ENCODE measurements at places on chromosomes 3 and 15.

GRCh38 chr3:129688271-129688895 lies 81.9 kb upstream of the PLXND1 start:
- peak; percentile 77 for DNase-seq

- DNase-seq = no peak
These were observed 107.9 kb upstream of the FAM174B start for GRCh38 chr15:92763459-92763858.

- peak; percentile 52 for DNase-seq
These were observed 259.1 kb upstream of the PEX5L start for GRCh38 chr3:180295811-180296210.

- DNase-seq = no peak
These were observed 152.4 kb downstream of the PGPEP1L start for GRCh38 chr15:98855067-98855814.

DNA sequence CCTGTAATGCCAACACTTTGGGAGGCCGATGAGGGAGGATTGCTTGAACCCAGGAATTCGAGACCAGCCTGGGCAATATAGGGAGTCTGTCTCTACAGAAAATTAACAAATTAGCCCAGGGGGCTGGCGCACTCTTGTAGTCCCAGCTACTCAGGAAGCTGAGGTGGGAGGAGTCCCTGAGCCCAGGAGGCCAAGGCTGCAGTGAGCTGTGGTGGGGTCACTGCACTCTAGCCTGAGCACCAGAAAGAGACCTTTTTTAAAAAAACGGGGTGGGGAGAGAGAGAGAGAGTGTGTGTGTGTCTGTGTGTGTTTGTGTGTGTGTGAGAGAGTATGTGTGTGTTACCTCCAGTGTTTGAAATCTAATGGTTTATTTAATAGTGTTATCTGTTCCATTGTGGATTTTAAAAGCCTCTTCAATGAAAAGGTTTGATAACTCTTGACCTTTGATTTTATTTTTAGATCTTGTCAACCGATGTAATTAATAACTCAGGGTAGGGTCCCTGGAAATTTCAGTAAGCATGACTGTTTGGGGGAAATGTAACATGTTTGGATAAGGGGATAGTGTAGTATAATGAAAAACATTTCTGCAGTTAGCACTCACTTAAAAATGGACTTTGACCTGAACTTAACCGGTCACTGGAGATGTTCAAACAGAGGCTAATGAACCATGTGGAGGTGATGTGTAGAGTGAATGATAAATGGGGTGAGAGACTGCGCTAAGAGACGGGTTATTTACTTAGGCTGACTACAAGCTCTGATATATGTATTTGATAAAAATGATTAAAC lies 29.7 kb downstream of the LRCH3 start:
- peak; percentile 26 for DNase-seq

GRCh38 chr15:97989299-97989698 lies 28.8 kb downstream of the ARRDC4 start:
- no peak for DNase-seq

DNA sequence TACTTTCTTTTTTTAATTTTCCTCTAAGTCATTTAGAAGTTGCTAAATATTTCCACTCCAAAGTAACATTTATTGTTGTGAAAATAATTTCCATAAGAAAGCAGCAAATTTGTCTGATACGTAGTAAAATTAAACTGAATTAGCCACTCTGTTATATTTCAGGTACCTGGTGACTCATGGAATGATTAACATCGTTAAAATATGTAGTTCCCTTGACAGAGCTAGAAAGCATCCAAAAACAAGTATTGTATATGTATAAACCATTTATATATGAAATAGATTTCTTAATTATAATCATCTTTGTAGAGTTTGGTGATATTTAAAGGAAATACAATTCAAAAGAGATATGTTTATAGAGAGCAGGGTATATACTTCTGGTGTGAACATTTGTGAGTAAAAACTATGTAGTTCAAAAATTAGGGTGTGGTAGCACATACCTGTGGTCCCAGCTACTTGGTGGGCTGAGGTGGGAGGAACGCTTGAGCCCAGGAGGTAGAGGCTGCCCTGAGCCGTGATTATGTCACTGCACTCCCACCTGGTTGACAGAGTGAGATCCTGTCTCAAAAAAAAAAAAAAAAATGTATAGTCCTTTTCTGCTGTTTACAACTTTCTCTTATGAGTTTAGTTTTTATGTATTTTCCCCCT lies 36.6 kb downstream of the ATP11B start:
- DNase-seq = no peak

- no peak for DNase-seq
These were observed 562 bp downstream of the CGGBP1 start for GRCh38 chr3:88058306-88058580.

DNA sequence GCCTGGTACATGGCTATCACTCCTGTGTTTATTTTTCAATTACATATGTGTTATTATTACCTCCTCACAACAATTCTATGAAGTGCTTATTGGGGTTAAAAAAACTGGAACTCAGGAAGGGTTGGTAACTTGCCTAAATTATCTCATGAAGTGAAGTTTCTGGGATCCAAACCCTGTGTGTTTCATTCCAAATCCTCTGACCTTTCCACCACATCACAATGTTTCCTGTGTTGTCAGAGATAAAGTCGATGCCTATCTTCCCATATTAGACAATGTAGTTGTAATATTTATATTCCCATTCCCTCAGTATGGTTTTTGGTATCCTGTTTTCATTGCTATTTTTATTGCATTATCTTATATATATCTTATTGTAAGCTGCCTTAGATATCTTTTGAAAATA lies 269.1 kb upstream of the CFAP20DC start:
- no peak for DNase-seq

GRCh38 chr15:90142216-90143165 lies 40.2 kb upstream of the IDH2 start:
- no peak for DNase-seq

DNA sequence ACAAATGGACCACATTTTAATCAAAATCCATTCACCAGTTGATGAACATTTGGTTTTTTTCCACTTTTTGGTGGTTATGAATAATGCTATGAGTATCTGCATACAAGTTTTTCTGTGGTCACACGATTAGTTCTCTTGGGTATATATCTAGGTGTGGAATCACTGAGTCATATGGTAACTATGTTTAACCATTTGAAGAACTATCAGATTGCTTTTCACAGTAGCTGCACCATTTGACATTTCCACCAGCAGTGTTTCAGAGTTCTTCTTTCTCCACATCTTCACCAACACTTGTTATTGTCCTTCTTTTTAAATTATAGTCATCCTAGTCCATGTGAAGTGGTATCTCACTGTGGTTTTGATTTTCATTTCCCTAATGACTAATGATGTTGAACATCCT lies 33.3 kb upstream of the ATG7 start:
- no peak for DNase-seq

DNA sequence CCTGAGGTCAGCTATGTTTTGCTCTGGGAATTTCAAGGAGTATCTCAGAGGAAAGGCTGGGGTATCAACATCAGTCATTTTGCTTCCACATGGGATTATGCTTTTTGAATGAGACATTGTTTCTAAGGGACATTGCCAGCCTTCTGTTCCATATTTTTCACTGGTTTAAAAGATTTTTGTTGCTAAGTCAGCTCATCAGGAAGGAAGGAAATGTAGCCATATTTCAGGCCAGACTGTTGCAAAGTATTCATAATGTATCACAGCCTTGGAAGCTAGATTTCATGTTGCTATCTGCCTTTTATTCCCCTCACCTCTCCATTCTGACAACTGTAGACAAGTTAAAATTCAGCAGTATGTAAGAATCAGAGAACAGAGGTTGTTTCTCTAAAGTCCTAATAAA lies 61.0 kb upstream of the CHRM5 start:
- DNase-seq = no peak

- no peak for DNase-seq
These were observed at the start of gene ZKSCAN7 for GRCh38 chr3:44554626-44555592. ZKSCAN7 (plus strand) TSS chr3:44555193; CDS start chr3:44557048, 1,855 bp downstream.

- DNase-seq = no peak
These were observed 44.1 kb upstream of the FAM107A start for GRCh38 chr3:58621086-58621830.

DNA sequence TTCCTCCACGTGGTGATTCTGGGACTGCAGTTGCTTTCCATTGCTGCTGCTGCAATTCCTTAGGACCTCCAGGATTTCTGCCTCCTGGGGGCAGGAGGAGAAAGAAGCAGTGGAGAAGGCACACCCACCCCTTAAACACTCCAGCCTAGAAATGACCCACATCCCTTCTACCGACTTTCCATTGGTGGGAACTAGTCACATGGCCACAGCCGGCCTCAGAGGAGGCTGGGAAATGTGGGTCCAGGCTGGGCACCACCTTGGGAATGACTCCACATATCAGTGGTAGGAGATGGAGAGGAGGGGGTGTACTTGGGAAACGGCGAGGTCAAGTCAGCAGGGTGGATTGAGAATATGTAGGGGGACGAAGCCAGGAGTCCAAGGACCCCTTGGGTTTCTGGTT lies 269.4 kb upstream of the CTDSPL start:
- no peak for DNase-seq

- DNase-seq = no peak
These were observed 52.8 kb downstream of the PPM1L start for GRCh38 chr3:160808838-160809237.

DNA sequence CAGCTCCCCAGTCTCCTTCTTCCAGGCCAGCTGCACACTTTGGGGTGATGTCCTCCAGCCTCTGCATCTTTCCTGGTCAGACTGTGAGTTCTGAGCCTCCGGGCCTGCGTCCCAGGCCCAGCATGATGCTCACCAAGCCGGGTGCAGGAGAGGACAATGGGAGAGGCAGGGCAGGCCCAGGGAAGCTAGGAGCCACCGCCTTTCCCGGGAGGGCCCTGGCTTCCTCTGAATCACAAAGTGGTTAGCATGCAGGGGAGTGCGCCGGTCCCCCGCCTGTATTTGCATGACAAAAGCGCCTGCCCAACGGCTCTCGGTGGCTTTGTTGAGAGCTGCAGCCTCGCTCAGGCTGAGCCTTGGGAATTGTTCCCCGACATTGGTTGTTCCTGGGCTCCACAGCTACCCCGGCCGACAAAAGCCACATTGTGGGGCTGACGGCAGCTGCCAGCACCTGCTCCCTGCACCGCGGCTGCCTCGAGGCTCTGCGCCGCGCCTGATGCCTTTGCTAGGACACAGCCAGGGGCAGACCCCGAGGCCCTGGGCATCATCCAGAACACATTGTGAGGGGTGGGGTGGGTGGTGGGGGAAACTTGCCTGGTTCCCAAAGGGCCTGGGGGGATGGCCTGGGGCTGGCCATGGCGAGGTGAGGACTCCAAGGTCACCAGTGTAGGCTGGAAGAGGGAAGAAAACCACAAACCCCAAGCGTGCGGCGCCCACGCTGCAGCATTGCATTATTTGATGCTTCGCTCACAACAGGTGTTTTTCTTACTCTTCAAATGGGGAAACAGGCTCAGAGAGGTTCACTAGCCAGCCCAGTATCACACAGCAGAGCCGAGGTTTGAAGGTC lies 20.0 kb upstream of the KLF13 start:
- peak; percentile 45 for DNase-seq

GRCh38 chr3:125310623-125311081 lies 64.5 kb downstream of the ZNF148 start:
- no peak for DNase-seq

DNA sequence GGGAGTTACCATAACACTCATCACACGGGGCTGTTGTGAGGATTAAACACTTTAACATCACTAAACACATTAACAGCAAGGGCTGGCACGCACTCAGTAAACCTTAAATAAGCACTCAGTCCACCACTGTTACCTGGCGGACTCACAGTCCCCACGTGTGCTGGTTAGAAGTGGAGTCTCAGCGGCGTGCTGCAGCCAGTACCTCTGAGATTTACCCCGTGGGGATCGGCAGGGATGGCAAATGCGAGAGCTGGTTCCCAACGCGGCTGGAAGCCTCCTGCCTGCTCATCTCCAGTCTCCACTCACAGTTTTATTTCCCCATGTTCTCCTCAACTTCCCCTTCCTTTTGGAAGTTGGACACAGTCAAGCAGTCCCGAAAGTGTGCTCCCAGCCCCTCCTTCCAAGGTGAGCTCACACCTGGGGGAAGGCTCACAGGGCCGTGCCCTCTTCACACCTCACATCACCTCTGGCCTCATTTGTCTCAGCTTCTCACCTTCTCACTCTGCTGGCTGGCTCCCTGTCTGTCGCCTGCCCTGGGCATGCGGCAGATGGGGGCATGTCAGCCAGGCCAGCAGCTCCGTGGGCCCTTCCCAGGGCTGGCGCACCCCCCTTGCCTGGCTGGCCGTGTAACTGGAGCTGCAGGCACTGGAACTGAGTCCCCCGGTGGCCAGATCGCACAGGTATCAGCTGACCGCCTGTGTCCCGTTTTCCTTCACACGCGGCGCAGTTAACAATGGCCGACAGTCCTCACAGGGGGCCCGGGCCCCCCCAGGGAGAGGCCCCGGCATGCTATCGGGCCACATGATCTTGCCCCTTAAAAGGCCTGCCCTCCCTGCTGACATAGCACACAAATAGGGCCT lies 87.1 kb downstream of the WNT7A start:
- DNase-seq = no peak

DNA sequence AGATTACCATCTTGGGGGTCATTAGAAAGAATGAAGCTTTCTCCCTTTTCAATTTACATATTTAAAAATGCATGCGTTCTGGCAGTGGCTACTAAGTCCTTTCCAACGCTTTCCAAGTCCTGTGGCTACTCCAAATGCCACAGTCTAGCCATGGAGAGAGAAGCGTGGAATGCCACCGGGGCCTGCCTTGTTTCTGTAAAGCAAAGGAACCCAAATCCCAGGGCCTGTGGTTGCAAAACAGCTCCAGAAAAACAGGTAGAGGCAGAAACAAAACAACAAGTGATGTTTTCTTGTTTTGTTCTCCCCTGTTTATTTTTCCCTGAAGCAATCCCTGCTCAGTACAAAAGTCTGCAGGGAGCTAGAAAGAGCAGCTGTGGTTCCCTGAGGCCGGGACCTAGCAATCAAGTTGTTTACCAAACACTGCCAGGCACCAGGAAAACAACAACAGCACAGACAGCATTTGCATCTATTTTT lies 85.5 kb downstream of the FOXP1 start:
- no peak for DNase-seq

GRCh38 chr15:57865294-57865693 lies 158.8 kb downstream of the POLR2M start:
- DNase-seq = no peak

- DNase-seq = no peak
These were observed 314.2 kb downstream of the CLSTN2 start for GRCh38 chr3:140249188-140249587.

DNA sequence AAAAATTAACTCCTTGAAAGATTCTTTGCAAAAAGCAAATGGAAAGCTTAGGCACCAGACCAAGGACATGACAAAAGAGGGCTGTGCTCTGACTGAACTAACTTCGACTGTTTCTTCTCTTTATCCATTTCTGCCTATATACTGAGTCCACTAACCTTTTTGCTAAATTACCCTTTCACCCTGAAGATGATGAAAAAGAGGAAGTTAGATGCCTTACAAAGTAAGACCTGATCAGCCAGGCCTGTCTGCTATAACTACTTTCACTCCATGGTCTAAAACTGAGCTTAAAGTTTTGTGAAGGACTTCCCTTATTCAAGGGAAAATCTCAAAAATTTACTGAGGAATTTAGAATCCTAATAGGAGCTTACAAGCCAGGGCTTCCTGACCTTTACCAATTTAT lies 6.2 kb upstream of the IGSF10 start:
- no peak for DNase-seq

GRCh38 chr3:48711727-48712126 lies 5.3 kb downstream of the IP6K2 start:
- no peak for DNase-seq

All from NCI-H510A (cell line).